Astrocyte (in vitro differentiated cells and primary cell): ENCODE measurements at places on chromosomes 4 and X. TPM values are rescaled to one million over a fixed set of nuclear protein-coding genes. Genes with fewer than 3 reads are reported as not detected.

The NXF3 gene
- not detected in 2 replicates for total RNA-seq

The REELD1 gene
- not detected in 2 replicates for total RNA-seq

The GLA gene
- 48.0 and 51.9 TPM in 2 replicates for total RNA-seq

DNA sequence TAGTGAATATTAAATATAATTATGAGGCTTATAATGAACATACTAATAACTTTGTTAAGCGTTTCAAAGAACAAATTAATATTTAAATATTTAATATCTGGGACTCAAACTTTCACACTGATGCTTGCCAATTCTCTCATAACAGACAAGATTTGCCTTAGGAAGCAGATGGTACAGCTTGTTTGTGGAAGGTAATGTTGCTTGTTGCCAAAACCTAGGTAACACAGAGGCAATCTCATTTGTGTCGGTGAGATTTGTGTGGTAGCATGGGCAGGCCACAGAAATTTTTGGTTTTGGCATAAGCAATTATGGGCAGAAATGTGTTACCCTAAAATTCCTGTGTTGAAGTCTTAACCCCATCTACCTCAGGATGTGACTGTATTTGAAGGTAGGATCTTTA lies 114.9 kb upstream of the AFF2 start:
- no peak overlapping the region for H3K4me3 ChIP-seq
- DNase-seq: no peak
- H3K27ac ChIP-seq: no peak overlapping the region
- H3K27me3 ChIP-seq: no peaks in the 10 kb centered on the region

DNA sequence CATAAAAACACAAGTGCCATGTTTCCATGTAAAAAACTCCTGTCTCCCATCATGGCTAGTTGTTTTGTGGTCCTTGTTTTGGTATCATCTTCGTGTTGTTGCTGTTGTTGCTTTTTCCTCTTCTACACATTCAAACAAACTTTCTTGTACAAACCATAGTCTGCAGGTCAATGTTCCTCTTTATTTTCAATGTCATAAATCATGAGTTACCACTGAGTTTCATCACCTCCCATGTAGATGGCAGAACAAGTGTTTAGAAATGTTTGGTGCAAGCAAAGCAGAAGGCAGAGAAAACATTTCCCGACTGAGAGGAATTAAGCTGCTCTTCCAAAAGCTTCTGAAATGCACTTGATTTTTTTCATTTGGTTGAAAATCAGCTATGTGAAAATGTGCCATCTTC lies 166.0 kb downstream of the ANTXR2 start:
- no peak for DNase-seq
- no peak overlapping the region for H3K4me3 ChIP-seq
- H3K36me3 ChIP-seq: peaks cover 20% of the 10 kb centered on the region
- no peaks in the 10 kb centered on the region for H3K4me1 ChIP-seq
- no peak overlapping the region for H3K27ac ChIP-seq
- H3K27me3 ChIP-seq: no peaks in the 10 kb centered on the region

DNA sequence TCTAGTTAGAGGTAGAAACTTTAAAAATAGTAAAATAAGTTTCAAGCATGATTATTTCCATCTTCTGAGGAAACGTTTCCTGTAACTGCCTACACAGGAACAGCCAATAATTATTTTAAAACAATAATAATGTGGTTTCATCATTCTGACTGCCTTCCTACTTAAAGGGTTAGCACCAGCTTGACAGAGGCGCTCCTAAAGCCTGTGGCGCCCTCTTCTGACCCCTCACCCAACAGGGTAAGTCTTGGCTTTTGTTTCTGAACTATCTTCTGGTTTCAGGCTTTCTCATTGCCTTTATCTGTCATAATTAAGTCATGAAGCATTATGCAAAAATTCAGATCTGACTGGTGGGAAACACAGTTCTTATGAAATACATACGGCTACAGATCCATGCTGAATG lies 96.7 kb downstream of the ITM2A start:
- H3K27me3 ChIP-seq: no peaks in the 10 kb centered on the region
- no peaks in the 10 kb centered on the region for H3K36me3 ChIP-seq
- DNase-seq: no peak

DNA sequence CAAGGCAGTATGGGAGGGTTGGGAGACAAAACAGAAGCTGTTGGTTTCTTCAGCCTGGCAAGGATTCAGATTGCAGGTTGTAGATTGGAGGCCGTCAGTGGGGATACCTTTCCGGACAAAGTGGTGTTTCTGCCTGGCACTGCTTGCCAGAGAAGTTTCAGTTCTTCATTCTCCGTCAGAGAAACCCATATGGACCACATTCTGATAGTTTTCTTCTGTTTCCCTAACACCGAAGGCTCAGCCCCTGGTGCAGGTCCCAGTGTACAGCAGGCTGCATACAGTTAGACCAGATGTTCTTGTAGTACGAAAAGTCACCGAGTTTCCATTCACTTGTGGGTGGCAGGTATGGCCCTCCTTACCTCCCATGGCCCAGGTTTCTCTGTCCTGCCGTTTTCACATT lies 107.3 kb downstream of the PTTG2 start:
- H3K27me3 ChIP-seq: no peaks in the 10 kb centered on the region
- DNase-seq: no peak
- H3K27ac ChIP-seq: no peak overlapping the region
- H3K36me3 ChIP-seq: no peaks in the 10 kb centered on the region

GRCh38 chr4:114607056-114607455 lies 8.4 kb downstream of the UGT8 start:
- no peaks in the 10 kb centered on the region for H3K36me3 ChIP-seq
- DNase-seq: no peak
- no peaks in the 10 kb centered on the region for H3K27me3 ChIP-seq
- no peak overlapping the region for H3K27ac ChIP-seq

- no peaks in the 10 kb centered on the region for H3K36me3 ChIP-seq
- H3K27ac ChIP-seq: no peak overlapping the region
- no peaks in the 10 kb centered on the region for H3K4me1 ChIP-seq
- DNase-seq: no peak
- H3K4me3 ChIP-seq: no peak overlapping the region
Observed at GRCh38 chrX:83829874-83830273, 31.1 kb upstream of the CYLC1 start.

DNA sequence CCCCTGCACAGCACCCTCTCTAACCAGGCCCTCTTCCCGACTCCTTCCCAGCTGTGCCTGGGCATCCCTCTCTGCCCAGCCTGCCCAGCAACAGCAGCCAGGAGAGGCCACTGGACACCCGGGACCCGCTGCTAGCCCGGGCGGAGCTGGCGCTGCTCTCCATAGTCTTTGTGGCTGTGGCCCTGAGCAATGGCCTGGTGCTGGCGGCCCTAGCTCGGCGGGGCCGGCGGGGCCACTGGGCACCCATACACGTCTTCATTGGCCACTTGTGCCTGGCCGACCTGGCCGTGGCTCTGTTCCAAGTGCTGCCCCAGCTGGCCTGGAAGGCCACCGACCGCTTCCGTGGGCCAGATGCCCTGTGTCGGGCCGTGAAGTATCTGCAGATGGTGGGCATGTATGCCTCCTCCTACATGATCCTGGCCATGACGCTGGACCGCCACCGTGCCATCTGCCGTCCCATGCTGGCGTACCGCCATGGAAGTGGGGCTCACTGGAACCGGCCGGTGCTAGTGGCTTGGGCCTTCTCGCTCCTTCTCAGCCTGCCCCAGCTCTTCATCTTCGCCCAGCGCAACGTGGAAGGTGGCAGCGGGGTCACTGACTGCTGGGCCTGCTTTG lies 1.1 kb downstream of the AVPR2 start:
- no peaks in the 10 kb centered on the region for H3K27me3 ChIP-seq
- H3K4me1 ChIP-seq: peaks cover 6% of the 10 kb centered on the region
- no peaks in the 10 kb centered on the region for H3K36me3 ChIP-seq
- no peak overlapping the region for H3K4me3 ChIP-seq
